ENCODE measurements at places on chromosomes 12 and 14.

GRCh38 chr12:106739815-106740530 lies 34.5 kb upstream of the RIC8B start:
- no peak for DNase-seq

- DNase-seq, result no peak
These were observed 40.9 kb upstream of the MBIP start for GRCh38 chr14:36361210-36361853.

DNA sequence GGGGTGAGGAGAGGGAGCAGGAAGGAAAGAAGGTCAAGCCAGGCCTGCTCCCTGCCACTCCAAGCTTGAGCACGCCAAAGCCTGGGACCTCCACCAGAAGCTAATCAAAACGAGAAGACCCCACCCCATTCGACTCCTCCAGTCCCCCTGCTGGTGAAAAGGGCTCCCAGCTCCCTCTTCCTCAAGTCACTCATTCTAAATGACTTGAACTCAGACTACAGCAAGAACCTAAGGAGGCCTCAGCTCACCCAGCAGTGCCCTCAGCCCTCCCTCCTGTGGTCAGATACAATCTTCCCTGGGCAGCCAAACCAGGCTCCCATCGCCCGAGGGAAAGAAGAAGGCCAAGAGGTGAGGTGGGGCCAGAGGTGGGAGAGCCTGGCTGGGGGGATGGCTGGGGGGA lies 17.4 kb downstream of the HDAC7 start:
- no peak for DNase-seq

DNA sequence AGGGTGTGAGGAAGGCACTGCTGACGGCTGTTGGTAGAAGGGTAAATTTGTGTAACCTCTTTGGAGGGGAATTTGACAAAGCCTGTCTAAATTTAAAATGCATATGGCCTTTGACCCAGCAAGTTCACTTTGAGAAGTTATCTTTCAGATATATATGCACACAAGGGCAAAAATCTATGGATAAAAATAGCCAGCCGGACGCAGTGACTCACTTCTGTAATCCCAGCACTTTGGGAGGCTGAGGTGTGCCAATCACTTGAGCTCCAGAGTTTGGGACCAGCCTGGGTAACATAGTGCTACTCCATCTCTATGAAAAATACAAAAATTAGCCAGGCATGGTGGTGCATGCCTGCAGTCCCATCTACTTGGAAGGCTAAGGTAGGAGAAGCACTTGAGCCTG lies 13.4 kb downstream of the UBC start:
- DNase-seq, result no peak

GRCh38 chr12:12087693-12088034 lies 16.9 kb downstream of the BCL2L14 start:
- DNase-seq, result no peak

DNA sequence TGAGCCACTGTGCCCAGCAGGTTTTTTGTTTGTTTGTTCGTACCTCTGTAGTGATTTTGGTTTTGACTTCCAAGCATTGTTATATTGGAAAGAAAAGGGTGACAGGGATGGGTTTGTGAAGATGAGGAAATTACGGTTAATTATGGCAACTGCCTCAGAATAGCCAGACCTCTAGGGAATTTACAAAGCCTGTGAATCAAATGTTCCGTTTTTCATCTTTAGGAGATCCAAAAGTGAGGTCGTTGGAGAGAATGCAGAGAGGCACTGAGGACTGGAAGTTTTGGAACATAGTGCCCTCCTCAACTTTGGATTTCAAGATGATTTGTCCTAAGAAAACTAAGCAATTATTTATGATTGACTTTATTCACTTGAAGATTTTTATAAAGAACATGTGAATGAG lies 54.5 kb upstream of the EVL start:
- DNase-seq, result no peak

GRCh38 chr14:98867726-98868125 lies 404.3 kb downstream of the BCL11B start:
- DNase-seq, result no peak

DNA sequence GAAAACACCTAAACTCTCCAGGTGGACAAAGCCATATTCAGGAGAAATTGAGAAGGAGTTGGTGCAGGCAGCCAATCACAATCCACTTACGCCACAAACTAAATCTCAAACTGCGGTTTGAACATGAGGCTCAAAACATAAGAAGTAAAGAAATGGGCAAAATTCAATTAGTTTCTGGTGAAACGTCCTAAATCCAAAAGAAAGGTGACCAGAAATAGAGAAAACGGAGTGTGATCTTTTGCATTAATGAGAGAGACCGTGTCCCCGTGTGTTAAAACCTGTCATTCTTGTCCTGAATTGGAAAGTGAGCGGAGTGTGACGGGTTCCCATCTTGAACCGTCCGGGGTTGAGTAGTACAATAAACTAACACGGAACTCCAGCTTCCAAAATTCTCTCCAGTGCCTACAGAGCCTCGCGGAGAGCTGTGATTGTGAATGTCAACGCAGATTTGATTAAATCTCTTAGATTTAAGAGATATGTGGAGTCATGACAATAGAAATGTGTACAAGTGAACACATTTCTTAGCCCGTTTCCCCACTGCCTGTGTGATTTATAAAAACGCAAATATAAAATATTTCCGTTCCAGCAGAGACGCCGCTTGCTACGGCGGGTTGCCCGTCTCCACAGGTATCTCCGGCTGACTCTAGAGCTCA lies 595 bp upstream of the METAP2 start:
- peak; percentile 11 for DNase-seq

GRCh38 chr12:80183939-80184338 lies 84.6 kb downstream of the OTOGL start:
- DNase-seq, result no peak

- no peak for DNase-seq
These were observed 224.2 kb upstream of the DIO3 start for GRCh38 chr14:101337053-101337452.

DNA sequence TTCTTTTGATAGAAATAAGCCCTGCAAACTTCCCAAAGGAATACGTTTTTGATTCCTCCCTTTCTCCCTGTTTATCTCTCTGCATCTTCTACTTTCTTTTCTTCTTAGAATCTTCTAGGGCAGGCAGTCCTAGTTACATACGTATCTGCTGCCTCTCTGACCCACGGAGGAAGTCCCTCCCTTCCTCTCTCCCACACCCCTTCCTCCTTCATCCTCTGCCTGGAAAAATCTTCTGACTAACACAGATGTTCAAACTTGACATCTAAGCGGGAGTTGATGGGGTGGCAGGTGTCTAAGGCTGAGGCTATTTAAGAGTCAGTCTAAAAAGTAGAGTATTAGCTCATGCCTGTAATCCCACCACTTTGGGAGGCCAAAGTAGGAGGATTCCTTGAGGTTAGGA lies 88.6 kb downstream of the MAP1LC3B2 start:
- no peak for DNase-seq

- DNase-seq, result no peak
These were observed 29.2 kb downstream of the BBS10 start for GRCh38 chr12:76318773-76319594.

DNA sequence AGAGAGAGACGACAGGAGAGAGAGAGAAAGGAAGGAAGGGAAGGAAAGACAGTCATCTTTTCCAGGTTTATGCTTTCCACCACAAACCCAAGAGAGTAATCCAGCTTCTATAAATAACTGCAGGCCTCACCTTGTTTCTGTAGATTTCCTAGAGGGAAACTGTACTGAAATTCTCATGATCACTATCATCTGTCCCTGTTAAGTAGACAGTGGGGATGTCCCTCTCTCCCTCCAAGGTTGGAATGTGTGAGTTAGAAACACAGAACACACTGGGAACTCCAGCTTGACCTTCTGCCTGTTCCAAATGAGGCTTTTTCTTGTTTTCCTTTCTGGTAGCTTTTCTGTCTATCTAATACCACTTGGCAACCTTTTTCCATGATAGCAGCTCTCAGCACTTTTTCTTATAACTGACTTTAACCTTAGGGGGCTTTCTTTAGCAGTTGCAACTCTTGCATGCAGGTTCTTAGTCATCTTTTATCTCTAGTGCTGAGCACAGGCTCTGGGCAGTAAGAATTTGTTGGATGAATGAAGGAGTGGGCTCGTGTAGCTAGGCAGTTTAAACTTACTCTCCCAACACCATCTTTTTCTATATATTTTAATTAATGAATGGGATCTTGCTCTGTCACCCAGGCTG lies 22.8 kb upstream of the FBXO33 start:
- DNase-seq, result no peak

- DNase-seq, result no peak
These were observed 60.9 kb upstream of the FSCB start for GRCh38 chr14:44567997-44568396.

DNA sequence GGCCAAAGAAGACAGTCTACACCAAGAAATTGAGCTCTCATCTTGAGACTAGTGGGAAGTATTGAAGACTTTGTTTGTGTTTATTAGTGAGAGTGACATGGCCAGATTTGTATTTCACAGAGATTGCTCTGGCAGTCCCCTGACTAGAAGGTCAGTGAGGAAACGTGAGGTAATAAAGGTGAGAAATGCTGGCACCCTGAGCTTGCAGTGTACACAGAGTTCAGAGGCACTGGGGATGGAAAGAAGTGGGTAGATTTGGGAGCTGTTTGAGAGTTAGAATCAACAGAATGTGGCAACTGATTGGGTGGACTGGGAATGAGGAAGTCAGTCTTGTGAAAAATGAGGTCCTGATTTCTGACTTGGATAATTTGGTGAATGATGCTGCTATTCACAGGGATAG lies 336.9 kb downstream of the SNAPC1 start:
- DNase-seq, result no peak

GRCh38 chr12:115297445-115297844 lies 613.5 kb upstream of the TBX3 start:
- no peak for DNase-seq

DNA sequence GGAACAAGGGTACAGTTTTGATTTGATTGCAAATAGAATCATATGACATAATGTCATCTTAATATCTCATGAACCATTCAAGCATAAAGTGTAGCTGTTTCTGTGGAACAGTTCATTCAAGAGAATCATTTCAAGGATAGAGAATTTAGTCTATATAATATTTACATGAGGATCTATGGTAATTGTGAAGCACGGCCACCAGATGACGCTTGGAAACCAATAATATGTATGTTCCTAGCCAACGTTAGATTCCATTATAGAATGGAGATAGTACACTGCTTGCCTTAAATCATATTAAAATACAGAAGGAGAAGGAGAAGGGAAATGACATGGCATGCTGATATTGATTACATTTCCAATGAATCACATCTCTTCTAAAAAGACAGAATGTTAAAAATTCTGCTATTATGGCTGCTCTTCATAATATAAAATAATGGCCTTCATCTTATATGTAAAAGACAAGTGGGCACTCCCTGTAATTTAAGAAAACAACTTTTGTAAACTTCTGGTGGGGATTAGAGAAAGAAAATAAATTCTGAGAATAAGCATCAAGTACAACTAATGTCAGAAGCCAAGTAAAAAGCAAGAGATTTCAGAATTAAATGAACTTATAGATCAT lies 351.0 kb downstream of the NAV3 start:
- no peak for DNase-seq

GRCh38 chr12:116402163-116402939 lies 124.9 kb upstream of the MED13L start:
- no peak for DNase-seq

DNA sequence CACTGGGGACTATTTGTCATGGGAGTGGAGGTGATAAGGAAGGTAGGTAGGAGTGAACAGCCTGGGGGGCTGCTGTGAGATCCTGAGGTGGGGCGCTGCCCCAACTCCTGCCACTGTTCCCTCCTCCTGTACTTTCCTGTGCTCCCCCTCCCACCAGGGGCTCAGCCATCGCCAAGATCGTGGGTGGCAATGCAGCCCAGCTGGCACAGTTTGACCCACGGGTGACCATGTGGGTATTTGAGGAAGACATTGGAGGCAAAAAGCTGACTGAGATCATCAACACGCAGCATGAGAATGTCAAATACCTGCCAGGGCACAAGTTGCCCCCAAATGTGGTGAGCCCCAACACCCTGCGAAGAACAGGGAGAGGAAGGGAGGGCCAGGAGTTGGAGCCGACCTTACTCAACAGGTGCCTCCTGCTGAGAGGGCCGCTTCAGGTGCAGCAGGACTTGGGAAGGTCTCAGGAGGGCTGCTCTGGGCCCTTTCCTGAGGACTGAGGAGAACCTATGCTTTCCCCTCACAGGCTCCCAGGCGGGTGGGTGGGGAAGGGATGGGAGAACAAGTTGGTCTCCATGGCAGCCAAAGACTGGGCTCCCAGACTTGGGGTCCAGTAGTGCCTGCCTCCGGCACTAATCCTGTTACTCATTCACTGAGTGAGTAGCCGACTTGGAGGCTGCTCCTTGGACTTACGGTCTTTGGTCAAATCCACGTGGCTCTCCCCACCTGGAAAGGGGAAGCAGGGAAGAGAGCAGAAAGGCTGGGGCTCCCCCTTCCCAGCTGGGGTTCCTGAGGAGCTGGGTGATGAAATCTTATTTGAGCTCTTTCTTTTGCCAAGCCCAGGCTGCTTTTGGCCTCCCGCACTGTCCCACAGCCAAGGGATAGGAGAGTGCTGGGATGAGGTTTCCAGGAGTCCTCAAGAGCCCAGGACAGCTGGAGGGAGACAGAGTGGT lies 884 bp downstream of the GPD1 start:
- no peak for DNase-seq

GRCh38 chr14:55440385-55440784 lies at the start of gene TBPL2:
Gene TBPL2 (minus strand): TSS chr14:55440616. CDS start chr14:55440449, 167 bp downstream.
- no peak for DNase-seq

DNA sequence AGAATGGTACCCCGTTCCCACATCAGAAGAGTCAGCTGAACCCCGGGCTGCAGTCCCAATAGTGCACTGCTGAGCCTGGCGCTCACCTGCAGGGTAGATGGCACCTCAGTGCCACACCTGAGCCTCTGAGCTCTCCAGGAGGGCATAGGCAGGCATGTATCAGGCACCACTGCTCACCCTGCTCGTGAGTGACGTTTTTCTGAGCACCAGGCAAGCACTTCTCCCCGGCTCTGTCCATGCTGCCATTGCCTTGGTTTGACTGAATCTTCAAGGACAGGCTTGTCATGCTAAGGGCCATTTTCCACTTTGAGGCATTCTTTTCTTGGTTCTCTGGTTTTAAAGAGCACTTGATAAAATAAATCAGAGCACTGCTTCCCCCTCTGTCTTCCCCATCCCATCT lies 161.6 kb upstream of the PRMT8 start:
- no peak for DNase-seq

DNA sequence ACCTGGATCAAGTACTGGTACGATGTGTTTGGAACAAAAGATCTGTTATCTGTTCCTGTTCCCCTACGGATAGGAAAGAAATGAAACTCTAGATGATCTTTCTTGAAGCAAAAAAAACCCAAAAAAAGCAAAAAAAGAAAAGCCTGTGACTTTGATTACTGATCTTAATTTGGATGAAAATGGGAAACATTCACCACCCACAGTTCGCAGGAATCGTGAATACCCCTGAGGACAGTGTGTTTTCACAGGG lies 138.7 kb upstream of the LMNTD1 start:
- DNase-seq, result no peak

Data from stimulated activated CD4-positive, alpha-beta T cell treated with anti-CD3 and anti-CD28 coated beads, Interleukin-12 subunit alpha, Interleukin-12 subunit beta, amount 100 ng/mL, for 24 hours (primary cell).